Stimulated activated CD8-positive, alpha-beta memory T cell treated with anti-CD3 and anti-CD28 coated beads, Interleukin-15, amount 100 ng/mL, for 24 hours (primary cell): ENCODE measurements at places on chromosomes 6 and 20.

DNA sequence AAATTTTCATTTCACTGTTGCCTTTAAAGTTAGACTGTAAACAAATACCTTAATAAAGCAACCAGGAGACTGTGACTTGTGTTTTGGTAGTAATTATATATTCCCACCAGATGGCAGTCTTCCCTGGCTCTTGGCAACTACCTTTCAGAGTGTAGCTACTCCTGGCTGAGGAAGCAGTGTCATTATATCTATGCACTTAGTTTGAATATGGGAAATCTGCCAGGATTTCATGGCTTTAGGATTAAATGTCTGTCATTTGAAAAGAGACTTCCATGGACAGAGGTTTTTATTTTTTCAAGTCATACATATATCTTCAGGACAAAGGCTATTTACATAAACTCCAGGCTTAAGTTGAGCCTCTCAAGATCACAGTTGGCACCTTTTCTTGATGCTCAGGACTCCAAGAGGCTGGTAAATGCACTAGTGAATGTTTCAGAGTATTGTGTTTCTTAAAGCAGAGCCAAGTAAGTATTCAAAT is 160.1 kb downstream of the C6orf58 start:
- no peak for DNase-seq

DNA sequence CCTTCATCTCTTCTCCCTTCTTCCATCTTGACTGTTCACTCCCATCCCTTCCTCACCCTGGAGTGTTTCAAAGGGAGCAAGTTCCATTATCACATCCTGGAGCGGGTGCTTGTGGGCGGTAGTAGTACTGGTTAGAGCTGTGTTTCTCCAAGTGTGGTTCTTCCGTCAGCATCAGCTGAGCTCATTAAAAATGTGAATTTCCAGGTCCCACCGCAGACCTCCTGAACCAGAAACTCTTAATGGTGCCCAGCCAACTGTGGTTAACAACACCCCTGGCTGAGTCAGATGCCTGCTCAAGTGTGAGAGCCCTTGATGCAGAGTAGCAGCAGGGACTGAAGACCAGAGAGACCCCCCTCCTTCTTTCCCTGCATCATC is 24.4 kb downstream of the ANGPT4 start:
- DNase-seq = no peak

DNA sequence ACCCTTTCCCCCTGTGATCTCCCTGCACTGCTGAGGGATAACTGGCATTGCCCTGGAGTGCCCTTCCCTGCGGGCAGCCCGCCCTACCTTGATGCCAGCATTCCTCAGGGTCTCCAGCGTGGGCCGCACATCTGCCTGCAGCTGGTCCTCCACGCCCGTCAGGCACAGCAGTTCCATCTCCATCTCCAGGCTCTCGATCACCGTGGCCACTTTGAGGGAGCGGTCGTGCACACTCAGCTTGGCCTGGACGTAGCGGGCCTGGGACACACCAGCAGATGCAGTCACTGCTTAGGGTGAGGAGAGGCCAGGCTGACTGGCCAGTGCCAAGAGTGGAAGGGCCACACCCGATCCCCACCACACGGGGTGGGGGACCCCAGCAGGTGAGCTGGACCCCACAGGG is 82.6 kb upstream of the NFATC2 start:
- no peak for DNase-seq

GRCh38 chr20:51734876-51735720 is 33.1 kb downstream of the ATP9A start:
- no peak for DNase-seq
